ENCODE measurements at places on chromosomes 4 and X. TPM values are rescaled to one million over a fixed set of nuclear protein-coding genes. Genes with fewer than 3 reads are reported as not detected.

Gene PLP1
- 2.4 TPM for total RNA-seq

GRCh38 chr4:150045410-150045809 lies 32.8 kb upstream of the DCLK2 start:
- DNase-seq = no peak

Gene ALG13
- 45.5 TPM for total RNA-seq

DNA sequence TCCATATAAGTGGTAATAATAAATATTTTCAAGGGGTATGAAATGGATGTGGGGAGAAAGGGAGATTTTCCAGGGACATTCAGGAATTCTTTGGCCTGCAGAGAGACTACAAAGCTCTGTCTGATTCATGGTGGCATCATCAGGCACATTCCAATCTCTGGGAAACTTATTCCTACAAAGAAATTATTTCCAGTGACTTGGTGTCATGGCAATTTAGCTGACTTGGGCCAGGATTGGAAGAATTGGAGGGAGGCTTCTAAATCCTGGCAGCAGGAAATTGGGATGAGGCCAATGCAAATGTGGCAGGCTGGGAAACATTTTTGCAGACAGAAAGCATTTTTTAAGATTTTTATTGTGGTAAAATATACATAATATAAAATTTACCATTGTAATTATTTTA lies 204.6 kb downstream of the RTL9 start:
- DNase-seq = no peak

DNA sequence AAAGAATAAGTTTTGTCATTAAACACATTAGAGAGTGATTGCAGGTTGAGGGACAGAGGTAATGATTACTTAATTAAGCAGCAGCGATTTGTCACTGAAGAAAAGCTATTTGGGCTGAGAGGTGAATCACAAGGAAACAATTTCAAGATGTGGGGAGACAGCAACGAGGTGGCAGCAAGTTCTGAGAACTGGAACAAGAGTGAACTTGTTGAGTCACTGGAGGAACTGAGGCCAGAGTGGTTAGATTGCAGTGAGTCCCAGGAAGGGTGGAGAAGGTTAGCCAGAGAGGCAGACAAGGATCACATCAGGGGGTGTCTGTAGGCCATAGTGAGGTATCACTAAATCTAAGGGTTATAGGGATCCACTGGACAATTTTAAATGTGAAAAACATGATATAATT lies 57.9 kb upstream of the TMPRSS11A start:
- no peak for DNase-seq

GRCh38 chrX:10769696-10770619 lies 149.6 kb upstream of the MID1 start:
- peak; percentile 72 for DNase-seq

DNA sequence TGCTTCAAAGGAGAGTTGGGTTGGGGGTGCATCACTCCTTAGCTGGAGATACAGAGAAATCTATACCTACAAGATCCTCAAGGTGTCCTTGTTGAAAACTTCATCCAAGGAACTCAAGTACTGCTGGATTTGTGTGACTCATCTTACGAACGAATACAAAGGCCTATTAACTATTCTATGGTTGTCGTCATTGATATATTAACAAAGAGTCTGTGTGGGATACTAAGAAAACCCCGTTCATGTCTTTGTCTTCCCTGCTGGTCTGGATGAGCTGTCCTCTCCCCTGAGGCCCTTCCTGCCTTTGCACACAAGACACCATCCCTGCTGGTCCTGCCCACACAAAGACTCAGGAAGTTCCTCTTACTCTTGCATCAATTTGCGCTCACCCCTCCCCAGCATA lies 54.9 kb upstream of the IRF2 start:
- no peak for DNase-seq

- DNase-seq = peak; percentile 64
Measured at GRCh38 chr4:56757821-56758411, 63.6 kb downstream of the SPINK2 start.

Gene MAGEC2
- total RNA-seq = not detected

DNA sequence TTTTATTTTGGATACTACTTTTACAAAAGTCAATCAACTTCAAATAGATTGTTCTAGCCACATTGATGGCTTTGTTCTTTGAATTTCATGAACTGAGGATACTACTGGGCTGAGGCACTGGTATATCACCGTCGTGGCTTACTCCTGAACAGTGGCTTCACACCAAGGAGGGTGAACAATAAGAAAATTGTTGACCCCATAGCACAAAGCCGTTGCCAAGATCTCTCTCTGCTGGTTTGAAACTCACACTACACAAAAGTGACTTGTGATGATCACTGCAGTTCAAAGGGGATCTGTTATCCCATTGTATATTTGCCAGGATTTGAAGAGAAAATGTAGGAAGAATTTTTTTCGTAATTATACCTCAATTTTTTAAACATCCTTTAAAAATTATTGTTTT lies 119.6 kb downstream of the PDLIM5 start:
- DNase-seq = no peak

GRCh38 chrX:9171841-9172463 lies 138.0 kb upstream of the FAM9B start:
- no peak for DNase-seq

GRCh38 chr4:17920681-17921080 lies 100.9 kb downstream of the LCORL start:
- no peak for DNase-seq
